Occipital lobe (tissue), 3 donors: ENCODE measurements at places on chromosomes 2 and 18. TPM values are rescaled to one million over a fixed set of nuclear protein-coding genes. Genes with fewer than 3 reads are reported as not detected.

DNA sequence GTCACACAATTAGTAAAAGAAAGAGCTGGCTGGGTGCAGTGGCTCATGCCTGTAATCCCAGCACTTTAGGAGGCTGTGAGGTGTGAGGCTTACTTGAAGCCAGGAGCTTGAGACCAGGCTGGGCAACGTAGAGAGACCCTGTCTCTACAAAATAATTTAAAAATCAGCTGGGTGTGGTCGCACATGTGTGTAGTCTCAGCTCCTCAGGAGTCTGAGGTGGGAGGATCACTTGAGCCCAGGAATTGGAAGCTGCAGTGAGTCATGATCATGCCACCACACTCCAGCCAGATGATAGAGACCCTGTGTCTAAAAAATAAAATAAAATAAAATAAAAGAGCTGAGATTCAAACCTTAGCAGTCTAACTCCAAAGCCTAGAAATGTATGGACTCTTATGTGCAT lies 39.0 kb upstream of the NEDD4L start:
- DNase-seq: no peak

DNA sequence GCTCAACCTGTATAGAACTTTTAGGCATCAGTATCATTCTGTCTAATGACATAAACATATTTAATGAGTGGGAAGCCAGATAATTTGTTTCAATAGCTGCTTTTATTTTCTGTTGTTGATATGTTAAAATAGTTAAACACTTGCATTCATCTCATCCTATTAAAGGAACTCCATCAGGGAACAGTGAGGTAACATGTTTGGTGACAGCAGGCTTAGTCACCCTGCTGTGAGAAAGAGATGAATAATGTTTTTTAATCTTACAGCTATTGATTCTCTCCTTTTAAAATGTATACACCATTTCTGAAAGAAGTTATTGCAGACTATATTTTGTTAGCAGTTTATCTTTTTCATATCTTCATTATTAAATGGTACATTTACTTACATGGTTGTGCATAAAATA lies 123.3 kb upstream of the CWC22 start:
- no peak for DNase-seq

GRCh38 chr2:137380610-137381009 lies 583.7 kb upstream of the HNMT start:
- DNase-seq: no peak

DNA sequence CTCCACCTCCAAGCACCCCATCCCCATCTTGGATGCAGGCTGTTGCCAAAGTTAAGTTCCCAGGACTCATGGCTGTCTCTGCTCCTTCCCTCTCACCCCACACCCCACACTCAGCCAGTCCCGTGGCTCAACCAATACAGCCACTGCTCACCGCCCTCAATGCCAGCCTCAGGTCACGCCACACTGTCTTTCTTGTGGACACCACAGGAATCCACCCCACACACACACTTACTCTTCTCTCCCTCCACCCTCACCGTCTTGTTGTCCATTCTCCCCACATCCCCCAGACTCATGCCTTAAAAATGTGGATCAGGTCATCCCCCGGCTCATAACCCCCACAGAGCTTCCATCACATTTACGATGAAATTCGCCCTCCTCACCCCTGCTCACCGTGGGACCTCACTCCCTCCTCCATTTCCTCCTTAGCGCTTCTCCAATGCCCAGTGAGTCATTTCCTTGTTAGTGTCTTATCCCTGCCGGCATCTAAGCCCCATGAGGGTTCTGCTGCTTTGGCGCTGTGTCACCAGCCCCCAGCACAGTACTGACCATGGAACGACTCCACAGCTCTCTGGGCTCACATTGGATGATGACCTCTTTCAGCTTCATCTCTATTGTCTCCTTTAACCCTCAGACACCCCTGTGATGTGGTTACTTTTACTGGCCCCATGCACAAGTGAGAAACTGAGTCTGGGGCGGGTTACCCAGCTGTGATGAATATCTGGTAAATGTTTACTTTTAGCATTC lies 13.8 kb downstream of the MLPH start:
- no peak for DNase-seq

Gene FOXI3
- 0.47 TPM for total RNA-seq

GRCh38 chr2:119326938-119327337 lies 39.7 kb downstream of the C2orf76 start:
- DNase-seq: no peak

DNA sequence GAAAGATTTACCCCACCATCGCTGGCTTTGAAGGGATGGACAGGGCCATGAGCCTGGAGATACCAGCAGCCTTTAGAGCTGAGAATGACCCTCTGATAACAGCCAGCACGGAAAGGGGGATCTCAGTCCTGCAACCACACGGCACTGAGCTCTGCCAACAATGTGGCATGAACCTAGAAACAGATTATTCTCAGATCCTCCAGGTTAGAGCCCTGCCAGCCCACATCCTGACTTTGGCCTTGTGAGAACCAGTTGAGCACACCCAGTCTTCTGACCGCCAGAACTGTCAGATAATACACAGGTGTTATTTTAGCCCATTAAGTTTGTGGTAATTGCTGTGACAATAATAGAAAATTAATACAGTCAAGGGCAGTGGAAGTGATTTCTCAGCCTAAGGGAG lies 9.4 kb upstream of the GNLY start:
- DNase-seq: no peak

DNA sequence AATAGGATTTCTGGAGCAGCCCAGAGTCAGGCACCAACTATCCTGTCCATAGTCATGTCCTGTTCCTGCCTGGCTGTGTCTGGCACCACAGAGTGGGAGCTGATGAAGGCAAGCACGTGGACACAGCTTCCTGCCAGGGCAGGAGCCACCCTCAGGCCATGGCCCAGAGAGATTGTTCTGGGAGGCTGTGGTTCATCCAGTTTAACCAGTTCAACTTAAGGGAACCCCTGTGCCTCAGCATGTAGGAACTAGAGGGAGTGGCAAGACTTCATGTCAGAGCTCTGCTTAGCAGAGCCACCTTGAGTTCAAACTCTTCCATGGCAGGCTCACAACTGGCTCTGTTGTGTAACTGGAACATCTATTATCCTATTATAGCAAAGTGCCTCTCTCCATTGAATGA lies 73.2 kb upstream of the NCKAP5 start:
- peak; percentile 38 for DNase-seq
